ENCODE measurements at places on chromosomes 11 and 22. TPM values are rescaled to one million over a fixed set of nuclear protein-coding genes. Genes with fewer than 3 reads are reported as not detected.
A peak's percentile ranks its signal among the peaks of the same experiment; 100 is the strongest.

OR10S1 gene
- total RNA-seq, result not detected

DNA sequence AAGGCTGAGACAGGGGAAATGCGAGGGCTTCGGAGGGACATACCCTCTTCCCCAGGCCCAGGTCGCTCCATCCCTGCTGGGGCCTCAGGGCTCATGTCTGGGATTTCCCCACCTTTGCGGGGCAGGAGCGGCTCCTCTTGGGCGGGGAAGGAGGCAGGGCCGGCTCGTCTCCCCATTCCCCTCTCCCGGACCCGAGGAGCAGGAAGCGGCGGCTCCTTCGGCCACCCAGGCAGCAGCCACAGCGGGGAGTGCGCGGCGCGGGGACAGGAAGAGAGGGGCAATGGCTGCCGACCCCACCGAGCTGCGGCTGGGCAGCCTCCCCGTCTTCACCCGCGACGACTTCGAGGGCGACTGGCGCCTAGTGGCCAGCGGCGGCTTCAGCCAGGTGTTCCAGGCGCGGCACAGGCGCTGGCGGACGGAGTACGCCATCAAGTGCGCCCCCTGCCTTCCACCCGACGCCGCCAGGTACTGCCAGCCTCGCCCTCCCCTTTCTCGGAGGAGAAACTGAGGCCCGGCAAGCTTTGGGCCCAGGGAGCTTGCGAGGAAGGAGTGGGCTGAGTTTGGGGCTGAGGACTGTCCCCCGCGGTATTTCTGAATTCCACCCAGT lies at the start of gene ANKK1:
Gene ANKK1, plus strand, starts transcription at position 175 of the 607 bp plus-strand sequence. Its CDS starts 106 bp downstream, at position 281.
- H3K27ac ChIP-seq, result no peak within 1 kb of the TSS
- no peak within 1 kb of the TSS for H3K4me3 ChIP-seq
- no peaks in the 10 kb centered on the region for H3K4me1 ChIP-seq
- H3K27me3 ChIP-seq, result peaks cover 55% of the 10 kb centered on the region
- no peak for DNase-seq
- H3K36me3 ChIP-seq, result no peaks in the 10 kb centered on the region

CDC42EP2 gene
- 4.9 TPM for total RNA-seq

DNA sequence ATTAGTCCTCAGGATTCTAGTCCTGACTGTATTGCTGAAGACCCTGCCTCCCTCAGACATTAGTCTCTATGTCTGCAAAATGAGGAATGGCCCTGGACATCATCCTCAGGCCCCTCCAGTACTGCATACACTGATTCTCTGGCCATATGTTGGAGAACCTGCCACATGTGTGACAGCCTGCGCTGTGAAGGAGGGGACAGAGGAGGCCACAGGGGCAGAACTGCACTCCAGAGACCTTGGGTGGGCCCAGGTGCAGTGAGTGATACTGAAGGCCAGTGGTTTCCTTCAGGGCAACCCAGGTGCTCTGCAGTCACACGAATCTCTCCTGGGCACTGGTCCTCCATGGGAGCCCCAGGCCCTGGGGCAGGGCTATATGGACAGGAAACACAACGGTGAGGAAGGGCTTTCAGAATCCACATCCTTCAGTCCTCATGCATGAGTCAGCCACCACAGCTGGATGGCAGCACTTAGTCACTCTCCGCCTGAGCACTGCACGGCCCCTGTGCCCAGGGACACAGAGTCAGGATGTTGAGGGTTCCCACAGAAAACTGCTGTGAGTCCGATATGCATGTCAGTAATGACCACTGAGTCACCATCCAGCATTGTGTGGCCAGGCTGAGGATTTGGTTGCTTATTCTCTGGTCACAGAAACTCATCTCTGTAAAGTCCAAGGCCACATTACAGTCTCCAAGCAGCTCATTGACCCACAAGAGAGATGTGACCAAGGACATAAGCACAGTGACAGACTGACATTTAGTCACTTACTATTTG lies 39.7 kb downstream of the ME3 start:
- H3K4me3 ChIP-seq, result no peak overlapping the region
- H3K27me3 ChIP-seq, result no peaks in the 10 kb centered on the region
- DNase-seq, result peak; percentile 59
- no peaks in the 10 kb centered on the region for H3K36me3 ChIP-seq
- H3K4me1 ChIP-seq, result peaks cover 33% of the 10 kb centered on the region

DNA sequence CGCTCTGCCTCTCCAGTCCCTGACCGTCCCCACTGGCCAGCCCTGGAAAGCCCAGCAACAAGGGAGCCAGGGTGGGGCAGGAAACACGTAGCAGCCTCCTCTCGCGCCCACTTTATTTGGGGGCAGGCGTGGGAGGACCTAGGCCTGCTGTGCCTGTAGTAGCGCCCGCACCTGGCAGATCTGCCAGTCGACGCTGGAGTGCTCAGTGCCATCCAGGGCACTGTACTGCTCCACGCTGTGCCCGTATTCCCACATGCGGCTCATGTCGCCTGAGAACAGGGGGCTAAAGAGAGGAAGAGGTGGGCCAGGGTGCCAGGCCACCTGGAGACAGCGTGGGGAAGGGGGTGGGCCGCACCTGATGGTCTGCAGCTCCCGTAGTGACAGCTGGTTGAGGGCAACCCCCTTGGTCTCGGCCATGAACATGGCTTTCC lies 17.0 kb upstream of the DRICH1 start:
- no peak overlapping the region for H3K27ac ChIP-seq
- H3K4me1 ChIP-seq, result no peaks in the 10 kb centered on the region
- no peaks in the 10 kb centered on the region for H3K27me3 ChIP-seq
- H3K36me3 ChIP-seq, result no peaks in the 10 kb centered on the region
- no peak for DNase-seq
- H3K4me3 ChIP-seq, result no peak overlapping the region

- no peaks in the 10 kb centered on the region for H3K27me3 ChIP-seq
These were observed 20.1 kb downstream of the TMPRSS13 start for GRCh38 chr11:117908959-117909610.

DNA sequence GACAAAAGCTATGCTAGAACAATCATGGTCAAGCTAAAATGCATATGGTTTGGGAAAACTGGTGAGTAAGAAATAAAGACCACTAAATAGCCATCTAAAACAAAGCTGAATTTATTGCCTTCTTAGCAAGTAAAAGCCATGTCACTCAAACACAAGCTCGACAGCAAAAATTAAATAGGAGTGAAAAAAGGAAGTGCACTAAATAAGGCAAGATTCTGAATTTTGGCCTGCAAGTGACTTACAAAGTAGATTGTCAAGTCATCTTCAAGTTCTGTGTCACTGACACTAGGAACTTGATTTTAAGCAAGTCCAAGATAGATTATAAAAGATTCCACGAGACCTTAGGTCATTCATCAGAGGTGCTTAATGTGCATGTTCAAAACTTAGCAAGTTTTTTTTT lies 27.4 kb downstream of the TUG1 start:
- H3K36me3 ChIP-seq, result no peaks in the 10 kb centered on the region
- H3K27ac ChIP-seq, result no peak overlapping the region
- H3K4me1 ChIP-seq, result no peaks in the 10 kb centered on the region
- DNase-seq, result no peak
- no peak overlapping the region for H3K4me3 ChIP-seq

- peaks cover 4% of the 10 kb centered on the region for H3K36me3 ChIP-seq
- no peaks in the 10 kb centered on the region for H3K27me3 ChIP-seq
- H3K4me3 ChIP-seq, result no peak overlapping the region
These were observed 21.7 kb downstream of the WNT11 start for GRCh38 chr11:76184551-76184993.

- H3K27ac ChIP-seq, result no peak overlapping the region
- H3K4me3 ChIP-seq, result no peak overlapping the region
- no peaks in the 10 kb centered on the region for H3K36me3 ChIP-seq
- no peak for DNase-seq
- peaks cover under 1% of the 10 kb centered on the region for H3K4me1 ChIP-seq
These were observed 45.3 kb upstream of the SMIM38 start for GRCh38 chr11:69110451-69110850.

IFITM10 gene
- 3.7 TPM for total RNA-seq

GRCh38 chr11:109939166-109939810 lies 153.9 kb upstream of the ZC3H12C start:
- H3K4me3 ChIP-seq, result no peak overlapping the region
- H3K27ac ChIP-seq, result no peak overlapping the region
- H3K4me1 ChIP-seq, result peaks cover 6% of the 10 kb centered on the region
- H3K36me3 ChIP-seq, result no peaks in the 10 kb centered on the region
- no peak for DNase-seq

DNA sequence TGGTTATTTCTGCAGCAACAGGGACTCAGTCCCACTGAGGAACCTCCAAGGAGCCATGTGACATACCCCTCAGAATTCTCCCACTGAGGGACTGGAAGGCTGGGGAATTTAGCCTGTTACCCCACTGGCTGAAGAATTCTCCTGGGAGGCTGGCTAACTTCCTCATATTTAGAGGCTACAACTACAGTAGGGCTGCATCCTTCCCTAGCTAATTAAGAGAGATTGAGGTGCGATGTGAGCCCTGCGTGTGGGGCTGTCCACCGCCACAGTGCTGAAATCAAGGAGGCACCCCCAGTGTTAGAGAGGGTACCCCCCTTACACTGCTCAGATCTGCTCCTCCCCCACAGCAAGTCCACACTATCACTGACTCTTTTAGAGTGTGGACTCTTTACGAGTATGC lies 21.1 kb downstream of the EIF3F start:
- no peaks in the 10 kb centered on the region for H3K4me1 ChIP-seq
- no peak overlapping the region for H3K27ac ChIP-seq
- no peak for DNase-seq
- H3K4me3 ChIP-seq, result no peak overlapping the region
- H3K27me3 ChIP-seq, result no peaks in the 10 kb centered on the region

DNA sequence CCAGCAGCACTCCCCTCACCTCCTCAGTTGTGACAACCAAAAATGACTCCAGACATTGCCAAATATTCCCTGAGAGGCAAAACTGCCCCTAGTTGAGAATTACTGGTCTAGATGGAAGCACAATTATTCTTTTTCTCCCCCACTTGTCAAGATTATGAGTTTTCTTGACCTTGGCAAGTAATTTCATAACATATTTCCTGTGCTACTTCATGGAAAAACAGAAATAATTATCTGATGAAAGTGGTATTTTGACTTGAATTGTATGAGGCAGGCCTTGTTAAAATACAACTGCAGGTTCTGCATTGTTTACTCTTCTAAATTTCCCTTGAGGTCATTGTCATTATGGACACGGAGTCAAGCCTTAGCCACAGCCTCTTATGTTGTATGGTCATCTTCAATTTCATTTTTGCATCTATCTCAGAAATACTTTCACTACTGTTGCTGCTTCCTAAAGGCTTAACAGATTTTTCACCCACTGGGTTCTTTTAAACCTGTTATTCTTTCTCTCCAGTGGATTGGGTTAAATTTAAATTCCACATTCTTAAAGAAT lies 32.2 kb upstream of the LDLRAD3 start:
- H3K27me3 ChIP-seq, result no peaks in the 10 kb centered on the region
- H3K36me3 ChIP-seq, result no peaks in the 10 kb centered on the region
- no peak overlapping the region for H3K4me3 ChIP-seq
- H3K27ac ChIP-seq, result no peak overlapping the region
- peaks cover 26% of the 10 kb centered on the region for H3K4me1 ChIP-seq

DNA sequence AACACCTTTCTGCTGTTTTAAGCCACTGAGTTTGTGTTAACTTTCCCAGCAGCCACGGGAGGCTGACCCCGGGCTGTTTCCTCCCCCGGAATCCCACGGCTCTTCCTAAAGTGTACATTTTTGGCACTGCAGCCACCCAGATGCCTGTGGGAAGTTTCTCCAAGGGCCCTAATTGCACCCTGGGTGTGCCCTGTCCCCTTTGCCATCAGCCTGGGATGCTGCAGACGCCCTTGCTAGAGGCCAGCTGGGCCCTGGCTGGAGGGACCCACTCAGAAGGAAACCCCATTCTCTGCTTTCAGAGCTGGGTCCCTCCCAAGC lies 883.3 kb downstream of the BRD1 start:
- no peak overlapping the region for H3K27ac ChIP-seq
- no peak for DNase-seq
- H3K4me1 ChIP-seq, result no peaks in the 10 kb centered on the region
- no peaks in the 10 kb centered on the region for H3K36me3 ChIP-seq

DNA sequence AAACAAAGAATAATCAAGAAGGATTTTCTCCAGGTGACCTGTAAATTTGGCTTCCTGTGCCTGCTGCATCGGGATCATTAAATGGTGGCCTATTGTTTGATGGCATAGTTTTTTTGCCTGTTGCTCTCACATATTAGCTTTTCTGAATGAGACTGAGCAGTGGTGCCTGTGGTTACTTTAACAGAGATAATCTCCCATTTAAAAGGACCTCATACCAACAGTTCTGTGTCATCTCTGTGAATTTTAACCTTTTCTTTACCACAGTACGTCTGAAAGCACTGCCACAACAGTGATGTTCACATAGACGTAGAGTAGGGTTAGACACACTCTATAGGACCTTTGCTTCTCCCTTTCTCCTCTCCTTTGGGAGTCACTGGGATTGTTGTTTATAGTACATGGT lies 22.9 kb upstream of the RCE1 start:
- H3K27ac ChIP-seq, result no peak overlapping the region
- no peaks in the 10 kb centered on the region for H3K27me3 ChIP-seq
- no peaks in the 10 kb centered on the region for H3K4me1 ChIP-seq
- no peaks in the 10 kb centered on the region for H3K36me3 ChIP-seq
- DNase-seq, result no peak

DNA sequence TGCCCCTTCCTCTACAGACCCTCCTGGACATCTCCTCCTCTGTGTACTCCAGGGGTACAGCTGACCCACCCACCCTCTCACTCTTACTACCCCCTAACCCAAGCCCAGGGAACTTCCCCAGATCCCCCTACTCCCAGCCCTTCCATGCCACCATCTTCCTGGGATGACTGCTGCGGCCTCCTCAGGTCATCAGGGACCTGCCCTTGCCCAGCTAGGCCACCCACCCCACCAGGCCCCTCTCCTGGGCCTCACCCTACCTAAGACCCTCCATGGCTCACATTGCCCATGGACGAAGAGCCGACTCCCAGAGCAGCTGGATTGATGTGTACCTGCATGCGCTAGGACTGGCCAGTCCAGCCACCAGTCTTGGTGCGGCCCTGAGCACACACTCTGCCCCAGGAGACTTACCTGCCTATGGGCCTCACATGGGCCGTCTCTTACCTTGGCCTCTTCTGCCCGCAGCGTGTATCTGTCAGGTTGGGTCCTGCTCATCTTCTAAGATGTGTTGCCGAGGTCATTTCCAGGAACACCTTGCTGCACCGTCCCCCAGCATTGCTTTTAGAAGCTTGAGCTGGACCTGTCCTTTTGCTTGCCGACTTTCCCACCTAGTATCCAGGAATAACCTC lies 2.0 kb upstream of the CLDN5 start:
- H3K36me3 ChIP-seq, result no peaks in the 10 kb centered on the region
- no peak for DNase-seq
- H3K27ac ChIP-seq, result peak overlapping the region; percentile 65
- H3K4me1 ChIP-seq, result peaks cover 9% of the 10 kb centered on the region
- no peak overlapping the region for H3K4me3 ChIP-seq
- peaks cover 9% of the 10 kb centered on the region for H3K27me3 ChIP-seq

CLDN5 gene
- total RNA-seq, result 57.2 TPM

FAM83F gene
- 0.09 TPM for total RNA-seq

GRCh38 chr22:27982106-27982505 lies 63.0 kb upstream of the PITPNB start:
- H3K27ac ChIP-seq, result no peak overlapping the region
- H3K36me3 ChIP-seq, result peaks cover 41% of the 10 kb centered on the region
- no peaks in the 10 kb centered on the region for H3K27me3 ChIP-seq
- no peak for DNase-seq
- no peaks in the 10 kb centered on the region for H3K4me1 ChIP-seq
- H3K4me3 ChIP-seq, result no peak overlapping the region

LDLRAD3 gene
- 5.9 TPM for total RNA-seq

MAP6 gene
- total RNA-seq, result 0.56 TPM

BBOX1 gene
- total RNA-seq, result 0.79 TPM

SPINDOC gene
- 6.8 TPM for total RNA-seq

OR4A16 gene
- not detected for total RNA-seq

All from psoas muscle (tissue), 8 donors.